Stimulated activated naive CD8-positive, alpha-beta T cell treated with anti-CD3 and anti-CD28 coated beads, Interleukin-15, amount 100 ng/mL, for 72 hours (primary cell): ENCODE measurements at places on chromosomes 1 and 21.

- DNase-seq: no peak
These were observed 60.7 kb upstream of the PAX7 start for GRCh38 chr1:18569811-18570545.

DNA sequence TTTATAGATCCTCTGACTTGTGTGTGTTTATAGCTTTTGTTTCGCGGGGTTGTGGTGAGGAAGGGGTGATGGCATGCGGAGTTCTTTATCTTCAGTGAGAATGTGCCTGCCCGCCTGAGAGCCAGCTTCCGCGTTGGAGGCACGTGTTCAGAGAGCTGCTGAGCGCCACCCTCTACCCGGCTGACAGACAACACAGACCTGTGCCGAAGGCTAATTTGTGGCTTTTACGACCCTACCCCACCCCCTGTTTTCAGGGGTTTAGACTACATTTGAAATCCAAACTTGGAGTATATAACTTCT is 14.4 kb upstream of the CD101 start:
- peak; percentile 71 for DNase-seq

DNA sequence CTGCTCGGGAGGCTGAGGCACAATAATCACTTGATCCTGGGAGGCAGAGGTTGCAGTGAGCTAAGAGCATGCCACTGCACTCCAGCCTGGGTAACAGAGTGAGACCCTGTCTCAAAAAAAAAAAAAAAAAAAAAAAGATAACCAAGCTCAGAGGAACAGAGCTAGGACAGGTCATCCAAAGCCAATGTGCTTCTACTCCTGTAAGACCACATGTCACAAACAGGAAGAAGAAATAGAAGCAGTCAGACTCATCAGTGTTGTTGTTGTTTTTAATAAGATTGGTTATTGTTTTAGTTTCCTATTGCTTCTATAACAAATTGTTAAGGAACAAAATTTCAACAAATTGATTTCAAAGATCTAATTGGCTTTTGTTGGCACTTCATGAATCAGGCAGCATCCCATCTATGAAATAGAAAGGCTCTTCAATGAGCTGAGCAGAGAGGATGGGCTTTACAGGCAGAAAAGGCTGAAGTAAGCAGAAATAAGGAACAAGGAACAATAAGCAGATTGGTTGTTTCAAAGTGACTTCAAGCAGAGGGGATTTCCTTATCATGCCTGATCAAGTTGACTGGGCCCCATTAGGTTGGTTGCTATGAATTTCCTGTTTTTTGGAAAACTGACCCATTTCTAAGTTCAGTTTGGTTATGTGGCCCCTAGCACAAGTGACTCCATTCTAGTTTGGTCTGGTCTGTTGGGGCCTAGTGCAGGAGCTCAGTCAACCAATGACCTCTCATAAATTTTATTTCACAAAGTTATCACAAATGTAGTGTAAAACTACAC is 6.0 kb upstream of the AKNAD1 start:
- DNase-seq: no peak

DNA sequence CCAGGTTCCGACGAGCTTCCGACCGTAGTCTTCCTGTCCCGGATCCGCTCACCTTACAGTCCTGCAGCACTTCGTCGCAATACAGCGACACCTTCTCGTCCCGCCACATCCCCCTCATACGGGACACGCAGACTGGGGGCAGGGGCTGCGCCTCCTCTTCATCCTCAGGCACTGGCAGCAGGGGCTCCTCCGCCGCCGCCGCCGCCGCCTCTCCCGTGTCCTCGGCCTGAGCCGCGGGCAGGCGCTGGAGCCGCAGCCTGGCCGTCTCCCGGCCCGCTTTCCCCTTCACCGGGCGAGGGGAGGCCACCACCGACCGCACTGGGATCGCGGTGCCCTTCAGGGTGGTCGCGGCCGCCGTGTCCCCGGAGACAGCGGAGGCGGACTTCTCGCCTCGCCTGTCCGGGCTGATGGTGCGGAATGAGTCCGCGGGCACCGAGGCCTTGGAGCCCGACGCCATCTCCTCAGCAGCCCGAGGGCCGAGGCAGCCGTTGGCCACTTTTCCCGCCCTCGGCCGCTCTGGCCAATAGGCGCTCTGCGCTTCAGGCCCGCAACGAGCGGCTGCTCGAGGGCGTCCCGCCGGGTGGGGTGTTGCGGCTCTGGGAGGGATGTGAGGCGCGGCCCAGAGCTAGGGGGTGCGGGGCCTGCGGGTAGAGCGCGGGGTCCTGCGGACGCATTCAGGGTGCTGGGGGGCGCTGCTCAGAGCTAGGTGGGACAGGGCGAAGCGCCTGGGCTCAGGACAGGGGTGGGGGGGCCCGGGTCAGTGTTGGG is at the start of gene SHCBP1L:
Gene SHCBP1L (minus strand): TSS at position 490 of the 768 bp plus-strand sequence. CDS start 33 bp downstream, at position 457.
- no peak for DNase-seq

GRCh38 chr21:22725436-22725835 is 1727.2 kb downstream of the NCAM2 start:
- DNase-seq: no peak

DNA sequence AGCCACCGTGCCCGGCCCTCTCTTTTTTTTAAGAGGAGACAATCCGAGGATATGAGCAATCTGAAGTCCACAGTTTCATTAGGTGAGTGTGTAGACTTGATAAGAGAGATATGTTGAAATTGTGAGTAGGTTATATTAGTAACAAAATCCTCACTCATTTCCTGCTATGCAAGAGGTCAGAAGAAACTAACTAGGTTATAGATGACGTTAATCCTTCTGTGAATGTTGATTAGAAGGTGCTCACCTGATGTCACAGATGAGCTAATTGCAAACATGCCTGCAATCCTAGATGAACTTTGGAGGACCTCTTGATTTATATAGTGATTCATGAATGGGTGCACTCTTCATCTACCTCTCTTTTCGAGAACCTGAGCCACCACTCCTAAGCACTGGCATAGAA is 29.3 kb downstream of the NTMT2 start:
- DNase-seq: no peak

GRCh38 chr1:218164930-218165700 is 120.0 kb upstream of the RRP15 start:
- DNase-seq: no peak

GRCh38 chr1:6473974-6474814 is 8.2 kb upstream of the TNFRSF25 start:
- DNase-seq: no peak

GRCh38 chr1:23102289-23102688 is 66.4 kb downstream of the LUZP1 start:
- no peak for DNase-seq

DNA sequence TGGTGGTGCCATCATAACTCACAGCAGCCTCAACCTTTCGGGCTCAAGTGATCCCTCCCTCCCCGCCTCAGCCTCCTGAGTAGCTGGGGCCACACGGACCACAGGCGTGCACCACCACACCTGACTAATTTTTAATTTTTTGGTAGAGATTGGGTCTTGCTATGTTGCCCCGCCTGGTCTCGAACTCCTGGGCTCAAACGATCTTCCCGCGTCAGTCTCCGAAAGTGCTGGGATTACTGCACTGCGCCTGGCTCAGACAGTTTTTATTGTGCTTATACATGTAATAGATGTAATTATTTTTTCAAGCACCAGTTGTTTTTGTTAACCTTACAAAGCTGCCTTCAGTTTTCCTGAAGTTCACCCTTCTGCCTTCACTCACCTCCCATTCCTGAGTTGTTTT is 38.0 kb upstream of the HMGN1 start:
- no peak for DNase-seq

DNA sequence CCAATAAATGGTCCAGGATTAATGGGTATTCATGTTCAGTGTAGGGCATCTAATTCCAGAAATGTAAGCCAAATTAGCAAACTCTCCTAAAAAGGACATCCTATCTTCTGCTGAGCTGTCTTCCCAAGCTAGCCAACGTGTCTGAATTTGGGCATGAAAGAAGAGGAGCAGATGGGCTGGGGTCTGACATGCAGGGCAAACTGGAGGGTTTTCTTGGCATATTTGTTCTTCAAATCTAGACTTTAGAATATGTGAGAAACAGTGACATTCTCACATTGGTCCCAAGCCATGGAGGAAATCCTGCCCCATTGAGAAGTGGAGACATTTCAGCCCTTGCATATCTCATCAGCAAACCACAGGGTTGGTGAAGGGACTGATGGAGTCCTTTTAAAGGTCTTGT is 67.2 kb downstream of the LRIG2 start:
- DNase-seq: no peak

GRCh38 chr1:29900712-29901111 is 664.4 kb downstream of the PTPRU start:
- DNase-seq: no peak

- DNase-seq: no peak
These were observed 833 bp upstream of the DIP2A start for GRCh38 chr21:46457801-46458314.

DNA sequence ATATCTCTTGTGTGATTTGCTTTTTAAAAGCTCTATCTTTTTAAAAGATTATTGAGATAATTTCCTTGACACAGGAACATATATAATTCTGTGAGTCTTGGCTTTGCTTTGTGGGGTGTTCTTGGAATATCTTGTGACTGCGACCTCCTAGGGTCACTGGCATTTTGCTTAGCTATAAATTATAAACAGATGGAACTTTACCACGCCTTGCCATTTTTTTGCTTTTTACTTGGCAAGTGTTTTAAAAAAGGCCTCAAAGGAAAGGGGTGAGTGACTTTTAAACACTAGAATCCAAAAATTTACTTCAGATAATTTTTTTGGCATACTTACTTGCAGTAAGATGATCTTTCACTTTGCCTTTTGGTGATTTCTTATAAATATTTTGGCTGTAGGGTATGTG is 43.6 kb downstream of the ALG6 start:
- DNase-seq: no peak

GRCh38 chr1:229699613-229700267 is 73.7 kb downstream of the URB2 start:
- DNase-seq: no peak

DNA sequence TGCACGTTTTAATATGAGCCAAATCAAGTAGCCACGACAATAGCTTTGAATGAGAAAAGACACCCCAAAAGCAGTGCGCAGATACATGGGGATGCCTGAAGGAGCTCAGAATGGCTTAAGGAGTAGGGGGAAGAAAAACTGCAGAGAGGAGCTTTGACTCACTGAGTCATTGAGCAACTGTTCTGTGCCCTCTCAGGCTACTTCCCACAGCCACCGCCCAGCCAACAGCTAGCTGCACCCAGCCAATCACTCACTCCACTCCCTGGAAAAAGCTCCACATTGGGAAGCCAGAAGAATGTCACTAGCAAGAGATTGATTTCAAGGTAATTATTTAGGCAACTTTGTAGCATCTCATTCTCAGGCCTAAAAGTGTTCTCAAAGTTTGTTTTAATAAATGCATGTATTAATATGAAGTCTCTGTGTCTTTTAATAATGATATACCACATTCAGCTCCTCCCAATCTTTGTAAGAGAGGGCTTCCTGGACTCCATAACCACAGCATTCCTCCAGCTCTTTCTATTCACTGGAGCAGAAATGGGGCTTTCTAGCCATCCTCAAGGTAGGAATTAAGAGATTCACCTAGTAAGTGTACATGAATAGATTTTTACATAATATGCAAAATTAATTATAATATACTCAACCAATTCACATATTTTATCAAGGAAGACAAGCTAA is 16.8 kb downstream of the DUSP10 start:
- DNase-seq: no peak

DNA sequence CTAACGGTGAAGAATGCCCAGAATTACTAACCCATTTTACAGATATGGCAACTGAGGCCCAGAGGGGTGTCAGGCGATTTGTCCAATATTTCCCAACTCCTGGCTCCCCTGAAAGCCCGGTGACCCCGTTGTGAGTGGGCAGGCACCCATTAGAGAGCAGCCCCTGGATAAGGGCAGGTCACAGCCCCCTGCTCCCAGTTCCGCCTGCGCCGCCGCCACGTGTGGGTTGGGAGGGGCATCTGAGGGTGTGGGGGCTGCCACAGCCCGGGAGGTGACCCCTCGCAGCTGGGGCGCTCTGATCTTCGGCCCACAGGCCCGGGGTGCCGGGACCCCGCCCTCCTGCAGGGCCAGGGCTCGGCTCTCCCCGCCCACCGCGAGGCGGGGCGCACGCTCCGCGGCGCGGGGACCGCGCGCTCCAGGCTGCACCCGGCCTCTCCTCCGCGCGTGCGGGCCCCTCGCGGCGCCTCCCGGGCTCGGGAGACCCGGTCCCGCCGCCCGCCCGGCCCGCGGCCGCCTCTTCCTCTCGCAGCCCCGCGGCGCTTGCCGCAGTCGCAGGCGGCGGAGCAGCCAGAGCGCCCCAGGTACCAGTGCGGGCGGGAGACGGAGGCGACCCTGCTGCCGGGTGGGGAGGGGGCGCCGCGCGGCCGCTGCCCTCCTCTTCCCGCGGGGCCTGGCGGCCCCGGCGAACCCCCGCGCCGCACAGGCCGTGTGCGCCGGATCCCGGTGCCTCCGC is at the start of gene HTR6:
Gene HTR6 (plus strand): TSS at position 423 of the 733 bp plus-strand sequence. CDS start 879 bp downstream, outside the sequence.
- no peak for DNase-seq

GRCh38 chr1:107315652-107316051 is 174.8 kb downstream of the NTNG1 start:
- DNase-seq: no peak

GRCh38 chr1:225146478-225146877 is 217.0 kb downstream of the DNAH14 start:
- DNase-seq: no peak

GRCh38 chr21:41480086-41480690 is 27.8 kb downstream of the TMPRSS2 start:
- no peak for DNase-seq

DNA sequence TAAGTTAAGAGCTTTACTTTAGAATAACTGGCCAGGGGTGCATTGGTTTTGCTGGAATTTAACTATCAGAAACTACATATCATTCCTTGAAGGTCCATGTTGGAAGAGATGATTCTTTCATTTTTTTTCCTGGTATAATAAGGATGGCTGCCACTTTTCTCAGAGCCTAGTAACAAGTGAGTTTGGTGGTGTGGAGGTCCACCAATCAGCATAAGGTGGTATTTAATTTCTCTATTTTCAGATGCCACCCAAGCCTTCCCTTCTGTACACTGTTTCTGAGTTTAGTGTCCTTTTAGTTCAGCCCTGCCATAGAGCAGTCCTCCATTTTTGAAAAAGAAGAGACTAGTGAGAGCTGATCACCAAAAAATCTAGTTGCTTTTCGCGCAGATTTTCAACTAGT is 386.3 kb downstream of the USP25 start:
- no peak for DNase-seq

GRCh38 chr1:23422241-23422877 is 2.2 kb downstream of the TCEA3 start:
- DNase-seq: peak; percentile 48

DNA sequence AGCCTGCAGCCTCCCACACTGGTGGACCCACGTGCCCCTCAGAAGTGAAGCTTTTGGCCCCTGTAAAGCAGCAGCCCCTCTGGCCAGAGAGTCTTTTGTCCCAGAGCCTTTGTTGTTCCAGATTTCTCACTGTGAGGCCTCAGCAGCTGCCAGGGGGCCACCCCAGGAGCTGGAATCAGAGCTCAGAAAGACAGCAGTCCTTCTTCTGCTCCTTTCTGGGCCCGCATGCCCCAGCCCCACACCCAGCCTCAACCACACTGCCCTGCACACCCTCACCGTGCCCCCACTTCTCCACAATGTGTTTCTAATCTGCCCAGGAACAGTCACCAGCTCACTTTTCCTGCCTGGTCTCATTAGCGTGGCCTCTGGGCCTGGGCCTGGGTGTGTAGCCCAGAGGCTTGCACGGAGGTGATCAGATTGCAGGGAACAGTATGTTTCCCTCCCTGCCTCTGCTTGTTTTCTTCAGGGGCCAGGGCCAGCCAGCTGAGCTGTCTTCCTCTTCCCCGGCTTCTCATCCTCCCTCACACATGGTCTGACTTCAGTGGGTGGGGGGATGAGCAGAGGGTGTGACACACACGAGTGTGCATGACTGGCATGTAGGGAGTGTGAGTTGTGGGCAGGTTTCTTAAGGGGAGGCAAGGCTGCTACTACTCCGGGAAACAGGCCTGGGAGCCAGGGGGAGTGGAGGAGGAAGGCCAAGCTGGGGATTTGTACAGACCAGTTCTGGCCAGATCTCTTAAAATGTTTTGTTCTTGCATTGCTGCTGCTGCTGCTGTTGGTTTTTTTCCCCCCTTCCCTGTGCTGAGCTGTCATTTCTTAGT is 82.5 kb upstream of the ZNF648 start:
- no peak for DNase-seq
